ENCODE measurements at places on chromosomes 2 and 18.

GRCh38 chr2:114821055-114821454, 378.6 kb downstream of the DPP10 start:
- DNase-seq = no peak

DNA sequence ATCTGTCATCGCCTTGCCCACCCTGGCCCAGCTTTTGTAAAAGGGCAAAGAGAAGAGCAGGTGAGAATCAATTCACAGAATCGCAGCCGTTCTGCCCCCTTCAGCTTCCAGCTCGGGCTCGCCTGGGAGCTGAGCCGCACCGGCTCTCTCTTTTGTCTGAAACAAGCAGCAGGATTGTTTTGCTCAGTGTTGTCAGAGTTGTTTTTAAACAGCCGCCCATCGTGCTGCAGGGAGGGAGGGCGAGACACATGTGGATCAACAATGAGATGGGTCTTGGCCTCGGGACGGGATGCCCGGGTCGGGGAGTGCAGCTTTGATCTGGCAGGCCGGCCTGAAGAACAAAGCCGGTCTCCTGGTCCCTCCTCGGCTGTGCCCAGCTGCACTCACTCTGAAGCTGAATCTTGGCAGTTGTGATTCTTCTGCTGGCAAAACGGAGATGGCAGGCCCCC, 39.7 kb upstream of the HDAC4 start:
- DNase-seq = peak; percentile 5

GRCh38 chr2:48400553-48401164, 129.3 kb upstream of the STON1 start:
- peak; percentile 17 for DNase-seq

- DNase-seq = no peak
Observed at GRCh38 chr2:174022431-174022830, 57.3 kb upstream of the SP3 start.

- DNase-seq = no peak
Observed at GRCh38 chr18:22434973-22435608, 17.4 kb upstream of the CTAGE1 start.

DNA sequence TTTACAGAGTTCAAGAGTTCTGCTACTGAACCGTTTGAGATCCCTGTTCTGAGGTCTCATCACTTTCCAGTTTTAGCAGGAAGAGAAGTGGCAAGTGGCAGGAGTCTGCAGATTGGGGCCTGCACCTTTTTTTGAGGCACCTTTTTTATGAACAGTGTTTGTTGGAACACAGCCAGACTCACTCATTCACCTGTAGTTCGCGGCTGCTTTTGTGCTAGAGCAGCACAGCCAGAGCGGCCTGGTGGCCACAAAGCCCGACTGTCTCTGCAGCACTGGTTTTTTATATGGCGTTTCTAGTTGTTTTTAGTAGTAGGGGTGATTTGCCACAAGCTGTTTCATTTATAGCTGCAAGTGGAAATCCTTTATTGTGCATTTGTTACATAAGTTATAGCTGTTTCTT, 8.6 kb downstream of the ACP1 start:
- no peak for DNase-seq

GRCh38 chr2:188327518-188328213, 36.0 kb downstream of the GULP1 start:
- no peak for DNase-seq

DNA sequence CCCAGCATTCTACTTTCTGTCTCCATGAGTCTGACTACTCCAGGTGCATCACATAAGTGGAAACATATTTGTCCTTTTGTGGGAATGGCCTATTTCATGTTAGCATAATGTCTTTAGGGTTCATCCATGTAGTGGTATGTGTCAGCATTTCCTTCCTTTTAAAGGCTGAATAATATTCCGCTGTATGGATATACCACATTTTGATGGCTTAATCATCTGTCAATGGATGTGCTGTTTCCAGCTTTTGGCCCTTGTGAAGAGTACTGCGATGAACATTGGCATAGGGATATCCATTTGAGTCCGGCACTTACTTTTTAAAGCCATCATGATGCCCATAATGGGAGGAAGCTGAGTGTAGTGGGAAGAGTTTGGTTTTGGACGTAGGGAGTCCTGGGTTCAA, 6.4 kb upstream of the ITGB6 start:
- no peak for DNase-seq

DNA sequence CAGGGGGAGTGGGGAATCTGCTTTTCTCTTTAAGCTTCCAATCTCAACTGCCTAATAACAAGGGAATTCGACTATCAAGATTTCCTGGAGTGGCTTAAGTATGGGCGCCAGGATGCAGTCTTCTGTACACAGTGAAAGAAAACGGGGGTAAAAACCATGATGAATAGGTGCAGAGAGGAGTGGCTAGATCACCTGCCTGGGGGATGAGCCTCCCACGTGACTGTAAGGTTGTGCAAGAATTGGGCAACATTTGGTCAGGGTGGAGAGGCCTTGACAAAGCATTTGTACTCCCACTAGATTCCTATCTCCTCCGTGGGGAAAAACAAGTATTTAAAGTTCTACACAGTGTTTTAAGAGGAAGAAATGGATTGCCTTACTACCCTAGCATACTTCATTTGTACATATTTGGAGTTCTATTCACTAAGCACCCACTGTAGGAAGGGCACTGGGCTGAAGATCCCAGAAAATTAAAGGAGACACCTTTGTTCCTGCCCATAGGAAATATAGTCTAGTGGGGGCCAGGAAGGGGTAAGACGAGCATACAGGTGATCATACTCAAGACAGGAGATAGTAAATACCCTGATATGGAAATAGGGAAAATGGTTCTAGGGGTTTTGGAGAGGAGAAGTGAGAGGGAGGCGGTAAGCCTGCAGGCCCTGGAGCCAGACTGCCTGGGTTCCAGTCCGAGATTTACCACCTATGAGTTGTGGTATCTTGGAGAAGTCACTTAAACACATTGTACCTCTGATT, 29.2 kb downstream of the EPAS1 start:
- DNase-seq = no peak
